ENCODE measurements at places on chromosomes 13 and 19. TPM values are rescaled to one million over a fixed set of nuclear protein-coding genes. Genes with fewer than 3 reads are reported as not detected.

GRCh38 chr19:4851551-4852290, 15.7 kb downstream of the PLIN3 start:
- DNase-seq, result peak; percentile 97

GRCh38 chr19:11125994-11126685, 29.4 kb downstream of the SPC24 start:
- peak; percentile 90 for DNase-seq

- no peak for DNase-seq
Measured at GRCh38 chr13:41452462-41452861, 4.9 kb upstream of the RGCC start.

The NCAN gene
- 1.7 TPM for total RNA-seq

GRCh38 chr13:85362980-85363379, 436.2 kb downstream of the SLITRK6 start:
- no peak for DNase-seq

DNA sequence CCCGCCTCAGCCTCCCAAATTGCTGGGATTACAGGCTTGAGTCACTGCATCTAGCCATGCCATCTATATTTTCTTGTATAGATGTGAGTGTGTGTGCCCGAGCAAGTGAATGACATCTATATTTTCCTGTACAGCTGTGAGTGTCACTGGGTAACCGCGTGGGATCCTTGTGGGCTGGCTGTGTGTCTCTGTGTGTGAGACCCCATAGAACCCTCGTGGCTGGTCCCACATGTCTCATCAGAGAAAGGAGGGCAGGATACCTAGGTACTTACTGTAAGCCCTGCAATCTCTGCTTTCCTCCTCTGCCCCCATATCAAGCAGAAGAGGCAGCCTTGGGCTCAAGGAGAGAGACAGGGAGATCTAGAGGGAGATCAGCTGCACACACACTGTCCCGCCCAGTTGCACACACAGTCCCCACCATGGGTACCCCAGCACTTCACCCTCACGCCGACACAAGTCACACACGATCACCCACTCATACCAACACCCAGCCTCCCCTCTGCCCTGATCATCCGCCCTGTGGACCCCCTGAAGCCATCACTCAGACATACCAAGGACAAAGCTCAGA, 655 bp downstream of the DENND1C start:
- DNase-seq, result peak; percentile 19
